ENCODE measurements at places on chromosomes 7 and 10.

- DNase-seq, result no peak
These were observed 15.3 kb upstream of the ADD3 start for GRCh38 chr10:109992485-109992884.

DNA sequence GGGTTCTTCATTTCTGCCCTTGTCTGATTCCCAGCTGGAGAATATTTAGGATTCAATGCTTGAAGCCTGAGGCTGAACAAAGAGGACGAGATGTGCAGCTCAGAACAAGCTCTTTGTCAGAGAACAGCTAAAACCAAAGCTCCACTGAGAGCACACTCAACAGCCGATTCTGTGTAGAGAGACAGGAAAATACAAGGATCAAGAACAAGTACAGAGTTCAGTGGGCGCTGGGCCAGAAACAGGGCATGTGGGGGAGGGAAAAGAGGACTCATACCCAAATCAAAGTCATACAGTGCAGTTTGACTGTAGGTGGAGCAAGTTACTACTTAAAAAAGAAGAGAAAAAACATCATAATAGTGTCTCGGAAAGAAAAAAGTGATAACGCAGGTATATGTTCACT lies at the start of gene AGMO:
TSS of gene AGMO (minus strand) at position 181 of the 400 bp plus-strand sequence.
- DNase-seq, result no peak

DNA sequence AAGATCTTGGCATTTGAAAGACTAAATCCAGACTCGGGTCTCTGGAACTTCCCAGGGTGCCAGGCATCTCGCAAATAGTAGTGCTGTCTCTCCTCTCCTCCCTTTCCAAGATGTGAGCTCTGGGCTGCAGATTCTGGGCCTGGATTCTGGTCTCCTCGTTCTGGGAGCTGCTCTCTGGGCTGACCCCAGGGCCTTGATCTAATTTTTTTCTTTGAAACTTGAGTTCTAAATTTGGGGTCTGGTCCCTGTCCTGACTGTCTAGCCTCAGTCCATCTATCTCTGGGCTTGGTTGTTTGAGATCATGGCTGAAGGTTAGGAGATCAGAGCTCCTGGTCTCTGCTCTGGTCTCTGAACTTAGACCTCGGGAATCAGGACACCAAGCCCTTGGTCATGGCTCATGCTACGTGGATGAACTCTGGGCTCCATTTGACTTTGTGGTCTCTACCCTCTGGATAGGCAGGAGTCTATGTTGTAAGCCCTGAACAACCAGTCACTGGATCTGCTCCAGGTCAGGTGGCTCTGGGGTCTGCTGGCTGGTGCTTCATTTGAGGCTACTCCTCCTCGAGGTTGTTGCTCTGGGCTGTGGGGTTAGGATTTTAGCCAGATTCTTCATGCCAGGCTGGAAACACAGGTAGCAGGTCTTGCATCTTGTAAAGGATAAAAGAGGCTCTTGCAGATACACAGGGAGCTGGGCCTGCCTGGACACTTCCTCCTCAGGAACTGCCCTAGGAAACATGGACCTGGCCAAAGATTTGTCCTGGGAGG lies 8.0 kb upstream of the MBL2 start:
- DNase-seq, result no peak

DNA sequence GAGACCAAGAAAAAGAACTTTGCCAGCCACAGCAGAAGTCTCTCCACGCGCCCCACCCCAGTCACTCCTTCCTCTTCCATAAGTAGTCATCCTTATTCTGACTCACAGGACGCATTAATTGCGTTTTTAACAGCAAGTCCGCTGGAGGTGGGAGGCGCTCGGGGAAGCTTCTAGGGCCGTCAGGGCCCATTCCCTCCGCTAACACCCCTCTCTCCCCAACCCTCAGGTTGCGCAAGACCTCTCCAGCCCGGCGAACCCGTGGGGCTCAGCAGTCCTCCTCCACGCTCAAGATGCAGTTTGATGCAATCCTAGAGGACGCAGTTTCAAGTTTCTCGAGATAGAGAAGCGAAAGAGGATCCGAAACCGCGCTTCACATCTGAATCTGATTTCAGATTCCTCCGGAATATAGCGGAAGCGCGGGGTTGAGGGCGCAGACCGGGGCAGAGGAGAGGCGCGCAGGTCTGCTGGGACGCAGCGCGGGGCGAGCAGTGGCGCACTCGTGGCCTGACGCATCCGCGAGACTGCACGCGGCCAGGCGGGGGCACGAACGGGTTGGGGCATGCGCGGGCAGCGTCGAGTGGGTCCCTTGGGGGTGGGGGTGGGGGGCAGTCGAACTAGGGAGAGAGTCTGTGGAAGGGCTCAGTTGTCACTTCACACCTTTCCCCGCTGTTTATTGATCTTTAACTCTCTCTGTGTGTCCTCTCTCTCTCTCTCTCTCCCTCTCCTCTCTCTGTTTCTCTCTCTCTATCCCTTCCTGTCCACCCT lies 37.8 kb upstream of the PSAP start:
- DNase-seq, result peak; percentile 77

- no peak for DNase-seq
These were observed 29.3 kb downstream of the PLEKHS1 start for GRCh38 chr10:113780681-113781250.

DNA sequence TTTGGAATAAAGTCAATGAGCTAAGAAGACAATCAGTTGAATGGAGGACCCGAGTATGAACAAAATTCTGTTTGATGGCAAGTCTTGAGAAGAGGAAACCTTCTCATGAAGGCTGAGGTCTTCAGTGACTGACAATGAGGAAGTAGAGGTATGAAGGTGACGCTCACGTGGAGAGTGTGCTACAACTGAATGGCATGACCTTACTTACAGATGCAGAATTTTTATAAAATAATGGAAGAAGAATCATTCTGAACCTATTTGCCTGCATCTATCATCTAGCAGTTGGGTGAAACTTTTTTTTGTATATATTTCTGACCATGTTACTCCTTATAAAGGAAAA lies 19.4 kb upstream of the SP4 start:
- no peak for DNase-seq

- peak; percentile 36 for DNase-seq
These were observed 84.7 kb downstream of the TMEM178B start for GRCh38 chr7:141158561-141158960.

DNA sequence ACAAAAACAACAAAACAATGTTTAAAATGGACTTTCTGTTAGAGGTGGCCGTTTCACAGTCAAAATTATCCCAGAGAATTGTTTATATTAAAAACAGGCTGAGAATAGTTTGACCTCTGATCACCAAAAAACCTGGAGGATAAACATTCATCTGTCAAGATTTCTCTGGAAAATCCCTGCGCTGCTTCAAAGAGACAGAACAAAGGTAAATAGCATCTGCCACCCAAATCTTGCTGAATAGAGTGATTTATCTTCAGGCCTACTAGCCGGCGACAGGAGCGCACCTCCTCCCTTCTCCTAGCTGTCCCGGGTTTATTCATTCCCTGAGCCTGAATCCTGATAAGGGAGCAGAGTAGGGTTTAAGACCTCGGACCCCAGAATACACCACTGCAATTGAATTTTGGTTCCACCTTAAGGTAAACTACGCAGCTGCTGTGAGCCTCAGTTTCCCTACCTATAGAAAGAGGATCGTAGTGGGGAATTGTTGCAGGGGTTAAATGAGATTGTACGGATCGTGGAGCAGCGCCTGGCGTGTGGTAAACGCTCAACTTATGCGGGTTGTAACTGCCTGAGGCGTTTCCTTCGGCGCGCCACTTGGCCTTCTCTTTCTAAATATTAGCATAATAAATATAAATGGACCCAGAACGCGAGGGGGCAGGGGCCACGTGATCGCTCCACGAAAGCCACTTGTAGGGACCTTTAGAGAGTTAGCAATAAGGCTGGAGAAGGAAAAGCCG lies 498 bp upstream of the ST7 start:
- DNase-seq, result no peak

DNA sequence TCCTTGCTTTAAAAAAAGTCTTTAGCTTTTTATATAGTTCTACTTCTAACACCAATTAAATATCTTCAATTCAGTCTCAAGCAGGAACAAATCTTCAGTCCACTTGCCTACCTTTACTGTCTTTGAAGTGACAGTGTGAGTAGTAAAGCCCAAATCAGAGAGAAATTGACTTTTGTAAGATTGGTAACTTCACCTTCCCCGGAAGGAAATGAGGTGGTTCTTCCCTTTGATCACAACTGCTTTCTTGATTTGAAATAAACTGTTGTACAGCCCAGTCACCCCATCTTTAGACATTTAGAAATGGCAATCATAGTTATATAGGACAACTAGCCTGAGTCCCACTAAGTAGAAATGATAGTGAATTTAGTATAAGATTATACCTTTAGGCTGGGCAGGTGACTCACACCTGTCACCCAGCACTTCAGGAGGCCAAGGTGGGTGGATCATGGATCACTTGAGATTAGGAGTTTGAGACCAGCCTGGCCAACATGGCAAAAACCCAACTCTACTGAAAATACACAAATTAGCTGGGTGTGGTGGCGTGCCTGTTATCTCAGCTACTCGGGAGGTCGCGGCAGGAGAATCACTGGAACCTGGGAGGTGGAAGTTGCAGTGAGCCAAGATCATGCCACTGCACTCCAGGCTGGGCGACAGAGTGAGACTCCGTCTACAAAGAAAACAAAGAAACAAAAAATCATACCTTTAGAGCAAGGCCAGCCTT lies 4.7 kb downstream of the FAS start:
- no peak for DNase-seq

DNA sequence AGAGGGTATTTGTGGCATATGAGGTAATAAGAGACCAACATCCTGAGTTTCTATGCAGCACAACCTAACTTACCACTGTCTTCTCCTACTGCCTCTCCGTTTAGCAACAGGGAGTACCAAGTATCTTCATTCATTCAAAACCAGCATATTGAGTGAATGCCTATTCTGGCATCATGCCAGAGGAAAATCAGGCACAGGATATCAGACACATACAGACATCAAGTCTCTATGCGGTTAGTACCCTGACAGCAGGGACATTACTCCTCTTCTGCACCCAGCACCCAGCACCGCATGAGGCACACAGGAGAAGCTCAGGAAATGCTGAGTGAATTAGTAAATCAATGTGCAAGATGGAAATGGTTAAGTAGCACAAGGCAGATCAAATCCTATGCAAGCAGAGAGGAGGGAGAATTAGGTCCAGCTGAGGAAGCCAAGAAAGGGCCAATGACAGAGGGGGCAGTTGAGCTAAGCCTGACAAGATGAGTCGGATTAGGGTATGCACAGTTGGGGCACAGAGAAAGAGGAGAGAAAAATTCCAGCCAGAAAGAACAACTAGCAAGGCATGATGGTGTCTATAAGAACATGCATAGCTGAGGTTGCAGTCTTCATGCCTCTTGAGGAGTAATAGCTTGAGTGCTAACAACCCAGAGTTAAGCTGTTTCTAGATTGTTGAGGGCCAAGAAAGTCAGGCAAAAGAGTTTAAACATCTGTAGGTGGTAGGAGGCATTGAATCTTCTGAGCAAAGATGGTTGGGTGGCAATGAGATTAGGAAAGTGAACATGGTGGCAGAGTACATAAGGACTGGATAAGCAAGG lies 146.0 kb downstream of the PLXNA4 start:
- DNase-seq, result no peak

- DNase-seq, result no peak
These were observed 28.6 kb upstream of the SLC16A12 start for GRCh38 chr10:89563861-89564478.

DNA sequence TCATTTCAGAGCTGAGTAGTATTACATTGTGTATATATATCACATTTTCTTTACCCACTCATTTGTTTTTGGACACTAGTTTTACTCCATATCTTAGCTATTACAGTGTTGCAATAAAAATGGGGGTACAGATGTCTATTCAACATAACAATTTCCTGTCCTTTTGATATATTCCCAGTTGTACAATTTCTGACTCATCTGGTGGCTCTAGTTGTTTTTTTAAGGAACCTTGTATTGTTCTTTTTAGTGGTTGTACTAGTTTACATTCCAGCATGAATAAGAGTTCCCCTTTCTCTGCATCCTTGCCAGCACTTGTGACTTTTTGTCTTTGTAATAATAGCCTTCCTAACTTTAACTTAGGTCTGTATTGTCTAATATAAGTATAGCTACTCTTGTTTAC lies 739.9 kb downstream of the XPNPEP1 start:
- DNase-seq, result no peak

- DNase-seq, result no peak
These were observed 22.1 kb downstream of the ARMC10 start for GRCh38 chr7:103097041-103097440.

DNA sequence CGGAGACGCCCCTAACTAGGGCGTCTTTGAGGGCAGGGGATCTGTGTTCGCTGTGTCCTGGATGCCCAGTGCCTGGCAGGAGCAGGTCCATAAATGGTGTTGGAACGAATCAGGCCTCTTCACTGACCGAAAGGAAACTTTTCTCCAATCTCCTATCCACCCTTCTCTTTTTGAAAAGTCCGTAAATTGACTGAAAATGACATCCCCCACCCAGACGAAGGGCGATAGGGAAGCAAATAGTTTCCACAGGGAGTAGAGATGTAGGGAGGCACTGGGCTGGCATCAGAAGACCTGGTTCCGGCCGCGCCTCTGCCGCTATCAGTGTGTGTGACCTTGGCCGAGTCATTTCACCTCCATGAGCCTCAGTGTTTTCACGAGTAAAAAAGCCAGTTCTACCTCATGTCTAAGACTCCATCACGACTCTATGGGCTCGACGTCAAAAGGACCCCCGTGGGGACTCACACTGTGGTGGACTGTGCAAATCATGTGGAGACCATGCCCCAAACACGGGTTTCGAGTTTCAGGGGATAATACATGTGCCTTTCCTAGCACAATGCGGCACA lies 497 bp upstream of the RAB11FIP2 start:
- no peak for DNase-seq

GRCh38 chr7:30476459-30477145 lies 2.0 kb downstream of the NOD1 start:
- DNase-seq, result no peak

GRCh38 chr7:148584154-148584827 lies 6.3 kb upstream of the C7orf33 start:
- no peak for DNase-seq

- no peak for DNase-seq
These were observed 131.2 kb downstream of the GFRA1 start for GRCh38 chr10:116141855-116142254.

DNA sequence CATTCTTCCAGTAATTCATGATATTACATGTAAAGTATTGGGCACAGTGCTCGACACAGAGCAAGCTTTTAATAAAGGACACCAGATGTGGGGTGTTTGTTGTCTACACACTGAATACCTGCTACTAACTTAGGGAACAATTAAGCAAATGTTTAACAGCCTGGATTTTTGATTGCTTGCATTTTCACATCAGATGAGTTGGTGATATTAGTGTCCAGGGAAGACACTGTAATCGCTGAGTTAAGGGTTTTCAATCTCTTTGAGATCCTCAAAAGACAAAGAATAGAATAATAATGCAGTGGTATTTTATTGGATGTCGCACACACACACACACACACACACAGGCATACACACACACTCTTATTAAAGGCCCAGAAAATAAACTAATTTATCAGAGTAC lies 79.1 kb downstream of the VIM start:
- no peak for DNase-seq

GRCh38 chr10:19917751-19918478 lies 101.7 kb downstream of the PLXDC2 start:
- DNase-seq, result no peak

Measured in right forelimb (tissue), 1 donor.